Cerebellum (tissue), 4 donors: ENCODE measurements at places on chromosomes 3 and 15. TPM values are rescaled to one million over a fixed set of nuclear protein-coding genes. Genes with fewer than 3 reads are reported as not detected.

SCN11A gene
- total RNA-seq = 0.64 TPM

CILP gene
- total RNA-seq = 0.27 TPM

VWA5B2 gene
- total RNA-seq = 6.6 TPM

ZNF80 gene
- 0.09 TPM for total RNA-seq

SACM1L gene
- 63.8 TPM for total RNA-seq

GOLGA6D gene
- not detected for total RNA-seq

PLA2G4B gene
- total RNA-seq = 7.5 TPM

KBTBD12 gene
- 1.5 TPM for total RNA-seq

QTRT2 gene
- 21.7 TPM for total RNA-seq

TP63 gene
- total RNA-seq = 0.27 TPM

SLC35G2 gene
- total RNA-seq = 23.9 TPM

TRPM1 gene
- total RNA-seq = not detected

GPR149 gene
- total RNA-seq = 2.7 TPM

STAG1 gene
- 67.0 TPM for total RNA-seq

SLC2A2 gene
- total RNA-seq = not detected

TMEM44 gene
- total RNA-seq = 24.3 TPM

CDHR4 gene
- total RNA-seq = not detected

POPDC2 gene
- 1.7 TPM for total RNA-seq

FANCD2OS gene
- total RNA-seq = not detected

LINGO1 gene
- total RNA-seq = 30.1 TPM

CHST2 gene
- total RNA-seq = 24.8 TPM

SNTN gene
- not detected for total RNA-seq

RAD51 gene
- total RNA-seq = 2.4 TPM

SLC51A gene
- total RNA-seq = not detected

CAND2 gene
- total RNA-seq = 18.2 TPM
